ENCODE measurements at places on chromosomes 4 and X.
A peak's percentile ranks its signal among the peaks of the same experiment; 100 is the strongest.

- DNase-seq = no peak
Observed at GRCh38 chrX:94178145-94178788, 504.3 kb downstream of the FAM133A start.

GRCh38 chr4:46645126-46645525, 255.2 kb upstream of the GABRA2 start:
- peak; percentile 14 for DNase-seq

DNA sequence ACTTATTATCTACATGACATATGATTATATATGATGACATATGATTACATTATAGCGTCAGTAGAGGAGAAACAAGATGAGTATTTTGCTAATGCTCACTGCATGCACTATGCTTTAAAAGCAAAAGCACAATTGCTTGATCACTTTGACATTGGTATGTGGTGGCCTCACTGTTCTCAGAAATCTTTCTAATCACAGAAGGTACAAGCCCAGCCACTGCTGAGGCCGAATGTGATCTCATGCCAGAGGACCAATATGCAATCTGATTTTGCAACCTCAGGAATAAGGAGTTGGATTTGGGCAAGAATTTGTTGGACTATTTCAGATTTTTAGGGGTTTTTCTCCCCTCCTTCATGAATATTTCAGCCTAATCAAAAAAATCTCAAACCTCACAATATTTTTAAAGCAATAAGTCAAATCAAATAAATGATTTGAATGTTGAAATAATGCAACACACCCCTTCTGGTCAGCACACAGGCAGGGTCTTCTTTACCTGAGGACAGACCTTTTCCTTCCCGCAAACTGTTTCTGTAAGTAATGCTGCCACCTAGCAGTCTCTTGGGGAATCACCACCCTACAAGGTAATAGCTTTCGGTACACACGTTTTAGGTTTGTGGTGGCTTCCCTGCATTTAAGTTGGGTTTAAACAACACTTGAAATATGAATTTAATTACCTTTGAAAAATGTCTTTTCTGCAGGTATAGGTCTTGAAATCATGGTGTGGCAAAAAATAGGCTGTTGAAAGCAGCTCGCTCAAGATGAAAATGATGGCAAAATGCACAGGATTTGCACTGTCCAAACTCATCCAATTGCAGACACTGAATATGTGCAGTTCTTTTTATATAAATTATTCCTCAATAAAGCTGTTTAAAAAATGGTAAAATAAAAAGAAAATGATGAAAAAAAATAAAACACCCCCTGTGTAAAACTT, 4.8 kb upstream of the CXCL13 start:
- DNase-seq = no peak

DNA sequence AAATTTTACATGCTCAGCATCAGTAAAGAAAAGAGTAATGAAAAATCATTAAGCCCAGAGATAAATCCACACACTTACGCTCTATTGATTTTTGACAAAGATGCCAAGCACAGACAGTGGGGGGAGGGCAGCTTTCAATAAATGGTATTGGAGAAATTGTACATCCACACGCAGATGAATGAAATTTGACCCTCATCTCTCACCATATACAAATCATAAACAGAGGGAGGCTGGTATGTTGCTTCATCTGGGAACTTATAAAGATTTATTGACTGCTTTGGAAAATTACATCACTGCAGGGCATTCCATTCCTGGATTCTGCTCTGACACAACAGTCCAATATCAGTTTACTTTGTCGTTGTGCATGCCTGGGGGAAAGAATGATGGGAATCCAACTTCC, 58.4 kb upstream of the XAGE1A start:
- DNase-seq = no peak

GRCh38 chr4:129862461-129862860, 766.5 kb downstream of the C4orf33 start:
- DNase-seq = no peak

GRCh38 chr4:146023334-146023967, 84.8 kb upstream of the ZNF827 start:
- no peak for DNase-seq

- DNase-seq = no peak
Observed at GRCh38 chrX:1012678-1013300, 199.7 kb downstream of the CRLF2 start.

DNA sequence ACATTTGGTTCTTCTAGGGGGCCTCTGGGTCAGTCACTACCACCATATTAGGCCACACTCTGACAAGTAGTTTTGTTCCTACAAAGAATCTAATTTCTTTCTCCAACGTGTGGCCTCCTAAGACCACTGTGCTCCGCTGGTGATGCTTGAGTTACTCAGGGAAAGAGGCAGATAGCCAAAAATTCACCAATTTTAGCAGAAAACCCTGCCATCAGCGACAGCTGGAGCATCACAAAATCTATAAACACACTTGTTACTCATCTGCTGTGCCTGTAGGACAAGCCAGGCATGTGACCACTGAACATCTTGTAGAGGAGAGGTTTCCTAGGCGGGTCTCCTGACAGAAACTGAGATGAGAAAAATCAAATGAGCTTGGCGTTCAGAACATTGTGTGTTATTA, 105.4 kb downstream of the SYNPO2 start:
- no peak for DNase-seq

- DNase-seq = no peak
Observed at GRCh38 chr4:144384408-144384807, 243.9 kb upstream of the GYPA start.

GRCh38 chr4:182351485-182351884, 108.3 kb downstream of the TENM3 start:
- DNase-seq = no peak

DNA sequence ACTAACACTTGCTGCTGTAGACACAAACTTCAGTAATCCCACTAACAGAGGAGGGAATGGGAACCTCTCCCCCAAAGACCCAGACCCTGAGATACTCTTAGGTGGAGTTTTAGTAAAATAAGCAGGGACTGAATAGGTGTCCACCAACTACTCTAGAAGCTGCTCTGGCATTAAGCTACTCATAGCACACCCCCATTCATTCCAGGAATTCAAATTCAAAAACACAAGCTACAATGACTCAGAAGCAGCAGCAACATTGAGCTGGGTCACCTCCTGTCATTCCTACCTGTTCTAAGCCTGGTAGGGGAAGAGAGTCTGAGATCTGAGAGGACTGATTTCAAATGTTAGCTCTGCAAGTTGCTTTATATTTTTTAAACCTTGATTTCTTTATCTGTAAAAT, 135.4 kb upstream of the FRMPD4 start:
- no peak for DNase-seq

- no peak for DNase-seq
Observed at GRCh38 chrX:106955004-106955772, 35.0 kb downstream of the CLDN2 start.

GRCh38 chrX:136168929-136169735, 21.8 kb downstream of the FHL1 start:
- peak; percentile 74 for DNase-seq

DNA sequence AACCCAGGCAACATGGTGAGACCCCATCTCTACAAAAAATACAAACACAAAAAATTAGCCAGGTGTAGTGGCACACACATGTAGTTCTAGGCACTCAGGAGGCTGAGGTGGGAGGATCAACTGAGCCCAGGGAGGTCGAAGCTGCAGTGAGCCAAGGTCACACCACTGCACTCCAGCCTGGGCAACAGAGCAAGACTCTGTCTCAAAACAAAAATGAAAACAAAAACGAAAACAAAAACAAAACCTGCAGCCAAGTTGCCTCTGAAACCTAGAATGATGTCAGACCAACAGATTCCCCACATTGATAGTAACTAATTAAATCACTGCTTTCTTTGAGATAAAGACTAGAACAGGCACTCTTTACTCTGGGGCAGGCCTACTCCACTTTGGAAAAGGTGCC, 104.5 kb downstream of the AMELX start:
- no peak for DNase-seq

DNA sequence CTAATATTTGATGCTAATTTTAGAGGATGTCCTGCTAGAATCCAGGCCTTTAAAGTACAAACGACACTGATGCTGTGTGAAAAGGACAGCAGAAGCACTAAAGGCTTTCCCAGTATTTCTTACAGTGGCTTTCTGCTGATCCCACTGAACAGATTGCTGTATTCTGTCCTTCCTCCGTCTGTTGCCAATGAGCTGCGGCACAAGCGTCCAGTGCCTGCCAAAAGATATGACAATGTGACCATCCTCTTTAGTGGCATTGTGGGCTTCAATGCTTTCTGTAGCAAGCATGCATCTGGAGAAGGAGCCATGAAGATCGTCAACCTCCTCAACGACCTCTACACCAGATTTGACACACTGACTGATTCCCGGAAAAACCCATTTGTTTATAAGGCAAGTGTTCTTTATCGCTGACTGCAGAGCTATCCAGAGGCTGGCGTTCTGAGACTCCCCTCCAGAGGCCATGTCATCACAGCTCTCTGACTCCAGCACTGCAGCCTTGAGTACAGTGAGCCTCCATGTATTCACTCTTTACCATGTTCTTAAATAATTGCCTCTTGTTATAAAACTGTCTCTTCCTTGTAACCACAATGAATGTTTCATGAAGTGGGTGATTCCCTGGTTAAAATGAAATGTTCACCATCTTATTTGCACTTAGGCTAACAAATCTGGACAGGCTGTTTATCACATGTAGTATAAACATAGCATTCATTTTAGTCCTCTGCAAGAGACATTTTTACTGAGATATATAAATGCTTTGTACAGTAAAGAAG, 43.6 kb downstream of the GUCY1B1 start:
- no peak for DNase-seq

- no peak for DNase-seq
Observed at GRCh38 chrX:50495616-50496015, 25.0 kb upstream of the DGKK start.

DNA sequence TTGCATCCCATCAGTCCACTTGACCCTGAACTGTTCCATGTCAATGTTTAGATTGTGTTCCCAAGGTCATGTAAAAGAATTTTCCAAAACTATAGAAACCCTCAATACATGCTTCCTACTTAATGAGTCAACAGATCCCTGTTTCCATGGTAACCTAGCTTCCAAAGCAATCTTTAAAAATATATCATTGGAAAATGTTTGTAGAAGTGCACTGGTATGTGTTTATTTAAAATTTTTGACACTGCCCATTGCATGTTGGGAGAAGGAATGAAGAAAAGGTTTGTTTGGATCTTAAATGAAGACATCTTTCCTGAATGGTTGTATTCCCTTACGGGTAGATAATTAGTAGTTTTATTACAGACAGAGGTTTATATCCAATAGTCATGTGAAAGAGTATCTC, 345.3 kb downstream of the GABRG1 start:
- DNase-seq = peak; percentile 11

DNA sequence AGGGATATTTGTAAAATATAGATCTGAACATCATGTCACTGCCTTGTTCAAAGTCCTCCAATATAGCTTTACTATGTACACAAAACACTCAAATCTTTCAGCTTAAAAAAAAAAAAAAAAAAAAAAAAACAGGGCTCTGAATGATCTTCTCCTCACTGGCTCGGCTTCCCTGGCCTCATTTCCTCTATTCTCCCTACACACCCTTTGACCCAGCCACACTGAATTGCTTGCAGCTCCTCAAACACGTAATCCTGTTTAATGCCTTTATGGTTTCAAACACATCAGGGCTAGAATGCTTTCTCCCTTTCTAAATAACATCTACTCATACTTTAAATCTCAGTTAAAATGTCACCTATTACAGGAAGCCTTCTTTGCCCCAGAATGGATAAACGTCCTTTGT, 60.8 kb downstream of the MTMR8 start:
- no peak for DNase-seq

DNA sequence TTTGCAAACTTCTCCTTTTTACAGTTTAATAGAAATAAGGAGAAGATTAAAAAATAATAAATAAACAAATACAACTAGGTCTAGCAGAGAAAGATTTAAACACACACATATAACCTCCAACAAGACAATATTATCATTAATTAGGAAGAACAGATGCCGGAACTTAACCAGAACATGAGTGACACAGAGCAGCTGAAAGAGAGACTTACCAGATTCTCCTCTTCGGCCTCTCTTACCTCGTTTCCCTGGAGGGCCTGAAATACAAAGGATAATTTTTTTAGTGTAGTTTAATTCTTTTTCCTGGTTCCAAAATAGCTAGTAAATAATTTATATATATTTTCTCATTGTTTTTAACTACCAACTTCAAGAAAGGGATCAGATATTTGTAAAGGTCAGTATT, 252.5 kb downstream of the COL25A1 start:
- DNase-seq = no peak

Data from retinal pigment epithelial cell (primary cell).